ENCODE measurements at places on chromosomes 2 and 18.

GRCh38 chr18:8359076-8359475, 250.2 kb upstream of the RAB12 start:
- no peak for DNase-seq

DNA sequence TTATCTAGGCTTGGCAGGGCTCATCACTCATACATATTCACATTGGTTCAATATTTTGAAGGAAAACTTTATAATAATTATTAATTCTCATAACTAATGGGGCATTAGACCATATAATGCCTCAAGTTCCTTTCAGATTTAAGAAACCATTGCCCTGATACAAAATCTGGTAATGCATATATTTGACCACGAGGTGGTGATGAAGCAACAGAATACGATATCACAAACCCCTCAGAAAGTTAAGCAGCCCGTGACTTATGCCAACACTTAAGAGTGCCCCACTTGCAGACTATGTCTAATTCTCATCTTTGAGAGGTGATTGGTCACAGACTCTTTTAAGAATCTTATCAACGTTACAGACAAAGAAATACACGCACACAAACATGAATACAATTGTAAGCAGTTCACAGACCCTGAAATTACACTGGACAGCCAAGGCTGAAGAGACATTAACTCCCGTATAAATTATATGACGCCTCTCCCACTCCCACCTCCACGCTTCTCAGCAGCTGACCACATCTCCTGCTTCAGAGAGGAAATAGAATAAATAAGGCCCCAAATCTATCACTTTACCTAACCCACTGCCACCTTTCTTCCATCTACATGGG, 20.7 kb upstream of the DNAH6 start:
- DNase-seq = no peak

GRCh38 chr2:188721784-188722183, 252.4 kb upstream of the COL3A1 start:
- DNase-seq = no peak

- no peak for DNase-seq
Measured at GRCh38 chr18:6868033-6868432, 138.5 kb downstream of the ARHGAP28 start.

- no peak for DNase-seq
Measured at GRCh38 chr2:61263830-61264229, 101.8 kb downstream of the C2orf74 start.

GRCh38 chr2:123791684-123792083, 233.4 kb upstream of the CNTNAP5 start:
- no peak for DNase-seq

DNA sequence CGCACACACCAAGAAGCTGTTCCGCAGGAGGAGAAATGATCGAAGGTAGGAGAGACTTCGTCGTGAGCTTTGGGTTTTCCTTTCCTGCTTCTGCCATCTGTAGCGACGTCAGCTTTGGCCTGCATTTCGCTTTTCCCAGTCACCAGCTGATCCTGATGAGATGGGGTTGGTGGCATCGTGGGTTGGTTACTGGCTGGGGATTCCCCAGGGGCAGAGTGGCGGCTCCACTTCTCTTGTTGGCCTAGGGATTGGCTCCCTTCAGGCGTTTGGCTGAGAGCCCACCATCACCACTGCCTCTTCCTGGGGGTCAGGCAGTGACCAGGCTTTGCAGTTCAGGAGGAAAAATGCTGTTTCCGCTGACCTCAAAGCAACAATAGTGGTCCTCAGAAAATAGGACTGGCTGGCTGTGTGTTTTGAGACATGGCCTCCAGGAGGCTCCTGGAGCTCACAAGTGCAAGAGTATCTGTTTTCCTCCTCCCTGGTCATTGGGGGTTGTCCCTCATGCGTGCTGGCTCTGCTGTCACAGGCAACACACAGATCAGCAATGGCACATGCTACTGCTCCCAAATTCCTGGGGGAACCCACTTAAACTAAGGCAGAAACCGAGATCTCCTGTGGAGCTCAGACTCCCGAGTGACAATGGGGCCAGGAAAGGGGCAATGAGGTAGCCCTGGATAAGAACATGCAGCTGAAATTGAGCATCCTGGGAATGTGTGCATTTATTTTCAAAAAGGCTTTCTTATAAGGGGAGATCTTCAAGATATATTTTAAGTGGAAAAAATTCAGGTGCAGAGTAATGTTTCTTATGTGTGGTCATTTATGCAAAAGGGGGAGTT, 173.0 kb downstream of the CTIF start:
- no peak for DNase-seq

DNA sequence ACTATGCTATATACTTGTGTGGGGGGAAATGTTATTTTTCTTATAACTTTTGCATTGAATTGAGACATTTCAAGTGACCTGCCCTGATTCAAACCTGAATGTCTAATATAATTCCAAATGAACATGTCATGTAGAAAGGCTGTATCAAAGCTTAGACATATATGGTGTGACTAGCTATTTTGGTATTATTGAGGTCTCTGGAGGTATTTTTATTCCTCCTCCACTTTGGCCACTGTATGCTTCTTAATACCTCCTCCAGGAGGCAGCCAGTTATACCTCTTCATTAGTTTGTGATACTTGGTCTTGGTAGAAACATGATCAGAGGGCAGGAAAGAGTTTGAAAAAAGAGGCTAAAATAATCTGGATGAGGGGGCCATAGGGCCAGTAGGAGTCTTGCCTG, 217.1 kb downstream of the TCF4 start:
- no peak for DNase-seq

GRCh38 chr2:117745537-117745936, 69.0 kb upstream of the DDX18 start:
- no peak for DNase-seq
